Activated CD4-positive, alpha-beta T cell treated with anti-CD3 and anti-CD28 coated beads for 1 hour (primary cell): ENCODE measurements at places on chromosomes 16 and 17.

DNA sequence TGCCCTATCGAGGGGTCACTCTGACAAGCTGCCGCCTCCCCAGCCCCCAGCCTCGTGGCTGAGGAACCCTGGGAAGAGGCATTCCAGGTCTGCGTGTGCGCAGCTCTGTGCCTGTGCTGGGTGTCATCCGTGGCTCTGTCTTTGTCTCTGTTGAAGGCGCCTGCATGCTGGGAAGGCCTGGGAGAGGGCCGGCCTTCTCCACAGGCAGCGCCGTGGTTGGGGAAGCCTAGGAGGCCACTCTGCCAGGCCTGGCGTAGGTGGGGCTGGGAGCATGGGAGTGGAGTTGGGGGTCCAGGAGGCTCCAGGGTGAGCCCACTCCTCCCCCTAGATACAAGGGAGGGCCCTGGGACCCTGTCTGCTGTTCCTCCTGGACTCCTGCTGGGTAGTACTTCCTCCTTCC is 3.3 kb downstream of the NHERF2 start:
- DNase-seq: no peak

DNA sequence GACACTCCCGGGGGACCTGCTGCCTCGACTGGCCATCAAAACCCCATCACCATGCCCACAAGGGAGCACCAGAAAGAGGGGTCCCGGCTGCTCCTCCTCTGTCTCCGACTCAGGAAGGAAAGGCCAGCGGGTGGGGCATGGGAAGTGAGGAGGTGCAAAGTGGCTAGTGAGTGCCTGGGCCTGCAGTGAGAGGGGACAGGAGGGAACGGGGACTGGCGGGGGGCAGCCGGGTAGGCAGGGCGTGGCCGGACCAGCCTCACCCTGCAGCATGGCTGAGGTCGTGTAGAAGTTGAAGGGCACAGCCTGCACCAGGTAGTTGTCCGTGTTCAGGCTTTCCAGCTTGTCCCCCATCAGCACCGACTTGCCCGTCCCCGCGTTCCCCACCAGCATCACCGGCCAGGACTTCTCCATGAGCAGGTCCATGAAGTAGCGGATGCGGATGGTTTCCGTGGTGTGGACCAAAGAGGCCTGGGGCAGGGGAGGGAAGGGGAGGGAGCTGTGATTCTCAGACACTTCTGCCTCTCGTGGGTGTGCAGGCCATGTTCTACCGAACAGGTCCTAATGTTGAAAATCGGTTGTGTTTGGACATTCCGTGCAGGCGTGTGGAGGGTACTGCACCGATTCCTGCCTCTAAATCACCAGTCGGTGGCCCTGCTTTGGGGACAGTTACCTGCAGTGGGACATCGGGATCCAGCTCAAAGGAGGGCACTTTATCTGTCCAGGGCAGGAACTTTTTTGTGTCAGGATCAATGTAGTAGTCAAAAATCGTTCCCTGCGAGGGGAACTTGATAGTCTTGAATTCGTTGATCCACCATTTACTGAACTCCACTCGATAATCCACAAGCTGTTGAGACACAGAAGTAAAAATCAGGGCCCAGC is 91.7 kb downstream of the DNAH17 start:
- DNase-seq: no peak

GRCh38 chr17:78391843-78392242 is 13.4 kb downstream of the PGS1 start:
- DNase-seq: no peak

DNA sequence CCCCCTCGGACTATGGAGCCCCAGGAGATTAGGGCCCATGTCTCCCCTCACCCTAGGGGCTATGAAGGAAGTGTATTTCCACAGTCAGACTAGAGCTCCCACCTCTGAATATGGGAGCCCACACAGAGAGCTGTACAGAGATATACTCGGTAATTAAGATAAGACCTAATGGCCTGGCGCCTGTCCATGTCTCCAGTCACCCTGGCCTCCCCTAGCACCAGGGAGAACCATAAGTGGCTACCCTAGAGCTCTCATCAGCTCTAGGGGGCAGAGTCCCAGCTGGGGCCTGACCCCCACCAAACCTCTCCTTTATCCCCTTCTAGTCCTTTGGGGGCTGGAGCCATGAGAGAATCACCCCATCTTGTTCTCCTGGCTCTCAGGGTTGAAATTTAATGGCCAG is 2.4 kb downstream of the TMEM101 start:
- no peak for DNase-seq

DNA sequence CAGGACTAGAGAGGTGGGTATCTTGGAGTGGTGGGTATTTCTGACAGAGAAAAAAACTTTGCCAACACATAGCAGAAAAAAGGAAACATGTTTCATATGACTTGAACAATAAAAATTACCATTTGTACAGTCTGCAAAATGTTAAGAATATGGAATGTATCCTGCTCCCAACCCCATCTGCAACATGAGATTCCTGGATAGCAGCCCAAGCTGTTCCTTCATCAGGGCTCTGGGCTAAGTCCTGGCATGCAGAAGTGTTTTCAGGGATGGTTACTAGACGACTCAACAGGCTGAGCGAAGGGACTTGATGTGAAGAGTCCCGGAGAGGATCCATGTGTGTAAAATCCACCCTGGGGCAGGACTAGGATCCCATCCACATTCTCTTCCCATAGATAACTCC is 121.0 kb upstream of the IRX3 start:
- no peak for DNase-seq

DNA sequence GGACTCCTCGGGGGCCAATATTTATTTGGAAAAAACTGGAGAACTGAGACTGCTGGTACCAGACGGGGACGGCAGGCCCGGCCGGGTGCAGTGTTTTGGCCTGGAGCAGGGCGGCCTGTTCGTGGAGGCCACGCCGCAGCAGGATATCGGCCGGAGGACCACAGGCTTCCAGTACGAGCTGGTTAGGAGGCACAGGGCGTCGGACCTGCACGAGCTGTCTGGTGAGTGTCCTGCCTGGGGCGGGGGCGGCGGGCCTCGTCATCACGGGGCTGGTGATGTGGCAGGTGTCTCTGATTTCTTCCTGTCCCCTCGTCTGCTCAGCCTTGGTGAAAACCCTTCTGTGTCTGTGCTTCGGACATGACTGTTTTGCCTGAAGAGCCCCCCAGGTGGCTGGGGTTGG is 5.7 kb downstream of the METRNL start:
- DNase-seq: no peak

GRCh38 chr17:74309902-74310301 is 16.1 kb upstream of the KIF19 start:
- DNase-seq: no peak
